ENCODE measurements at places on chromosomes 1 and 21.

DNA sequence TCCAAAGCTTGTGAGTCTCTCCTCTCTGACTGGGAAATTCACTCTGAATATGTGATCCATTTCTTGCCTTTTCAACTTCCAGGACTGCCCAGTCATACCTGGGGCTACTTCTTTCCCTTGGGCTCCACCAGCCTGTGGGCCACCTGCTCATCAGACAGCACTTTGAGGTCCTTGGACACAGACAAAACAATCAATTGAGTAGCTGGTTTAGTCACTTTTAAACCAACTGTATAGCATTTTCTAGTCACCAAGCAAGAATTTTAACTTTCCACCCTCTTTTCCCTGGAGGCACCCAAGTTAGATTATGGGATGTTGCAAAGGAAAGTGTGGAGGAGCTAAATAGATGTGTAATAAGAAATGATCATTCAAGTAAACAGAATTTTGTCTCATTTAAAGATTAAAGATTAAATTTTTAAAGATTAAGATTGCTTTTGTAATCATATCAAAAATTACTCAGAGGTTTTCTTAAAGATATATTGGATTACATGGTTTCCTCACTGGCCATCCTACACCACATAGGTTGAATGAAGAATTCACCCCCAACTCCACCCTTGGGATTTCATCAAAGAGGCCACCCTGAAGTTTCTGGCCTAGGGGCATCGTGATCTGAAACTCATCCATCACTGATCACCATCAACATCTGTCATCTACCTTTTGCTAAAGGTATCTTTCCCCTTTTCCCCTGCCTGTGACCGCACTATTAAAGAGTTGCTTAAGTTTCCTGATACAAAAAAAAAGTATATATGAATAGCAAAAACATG is 219.2 kb upstream of the NR5A2 start:
- no peak for DNase-seq

GRCh38 chr1:66342707-66343106 is 191.2 kb upstream of the SGIP1 start:
- DNase-seq = no peak

DNA sequence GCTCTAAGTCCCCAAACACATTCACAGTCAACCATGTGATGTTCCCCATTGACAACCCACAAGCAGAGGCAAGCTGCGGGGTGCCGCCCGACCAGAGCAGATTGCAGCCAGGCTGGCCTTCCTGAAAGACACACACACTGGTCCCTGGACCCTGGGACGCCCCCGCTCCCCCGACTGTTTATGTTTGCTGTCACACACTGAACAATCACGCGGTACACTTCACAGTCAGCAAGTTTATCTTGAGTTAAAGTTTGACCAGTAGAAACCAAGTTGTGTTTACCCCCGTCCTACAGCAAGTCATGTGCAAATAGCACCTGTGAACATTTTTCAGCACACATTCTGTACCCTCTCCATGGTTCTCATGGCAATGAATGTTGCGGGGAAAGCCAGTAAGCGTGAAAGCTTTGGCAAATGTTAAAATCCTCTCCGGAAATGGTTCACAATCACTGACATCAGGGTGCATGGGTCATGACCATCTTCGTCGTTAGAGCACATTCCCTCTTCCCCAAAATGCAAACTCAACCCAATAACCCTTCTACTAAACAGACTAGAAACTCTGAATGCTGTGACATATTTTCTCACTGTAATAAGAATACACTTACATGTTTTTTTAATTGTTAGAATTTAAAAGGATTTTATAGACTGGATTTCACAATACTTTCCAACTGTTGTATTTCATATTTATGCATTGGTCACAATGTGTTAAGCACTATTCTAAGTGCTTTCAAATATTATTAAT is 33.3 kb upstream of the IRF2BP2 start:
- no peak for DNase-seq

DNA sequence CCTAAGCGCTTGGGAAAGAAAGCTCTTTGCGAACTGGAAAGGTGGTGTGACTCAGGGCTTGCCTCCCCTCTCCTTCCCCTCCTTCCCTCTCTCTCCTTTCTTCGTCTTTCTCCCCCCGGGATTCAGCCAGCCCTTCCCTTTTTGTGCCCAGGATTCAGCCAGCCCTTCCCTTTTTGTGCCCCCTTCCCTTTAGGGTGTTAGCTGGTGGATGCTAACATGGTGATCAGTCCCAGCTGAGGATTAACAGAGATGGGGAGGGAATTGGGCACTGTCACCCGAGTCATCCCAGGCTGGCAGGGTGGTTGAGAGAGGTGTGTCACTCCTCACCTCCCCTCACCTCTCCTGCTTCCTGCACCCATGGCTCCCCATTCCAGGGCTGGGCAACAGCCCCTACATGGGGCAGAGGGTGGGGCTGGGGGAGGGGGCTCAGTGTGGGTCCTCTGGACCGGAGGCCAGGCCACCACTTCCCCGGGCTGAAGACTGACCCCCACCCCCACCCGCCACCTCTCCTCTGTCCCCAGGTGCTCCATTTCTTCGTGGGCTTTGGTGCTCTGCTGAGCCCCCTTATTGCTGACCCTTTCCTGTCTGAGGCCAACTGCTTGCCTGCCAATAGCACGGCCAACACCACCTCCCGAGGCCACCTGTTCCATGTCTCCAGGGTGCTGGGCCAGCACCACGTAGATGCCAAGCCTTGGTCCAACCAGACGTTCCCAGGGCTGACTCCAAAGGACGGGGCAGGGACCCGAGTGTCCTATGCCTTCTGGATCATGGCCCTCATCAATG is 51.5 kb downstream of the ELK4 start:
- DNase-seq = no peak

- DNase-seq = no peak
These were observed 39.5 kb downstream of the LRRC71 start for GRCh38 chr1:156959925-156960324.

DNA sequence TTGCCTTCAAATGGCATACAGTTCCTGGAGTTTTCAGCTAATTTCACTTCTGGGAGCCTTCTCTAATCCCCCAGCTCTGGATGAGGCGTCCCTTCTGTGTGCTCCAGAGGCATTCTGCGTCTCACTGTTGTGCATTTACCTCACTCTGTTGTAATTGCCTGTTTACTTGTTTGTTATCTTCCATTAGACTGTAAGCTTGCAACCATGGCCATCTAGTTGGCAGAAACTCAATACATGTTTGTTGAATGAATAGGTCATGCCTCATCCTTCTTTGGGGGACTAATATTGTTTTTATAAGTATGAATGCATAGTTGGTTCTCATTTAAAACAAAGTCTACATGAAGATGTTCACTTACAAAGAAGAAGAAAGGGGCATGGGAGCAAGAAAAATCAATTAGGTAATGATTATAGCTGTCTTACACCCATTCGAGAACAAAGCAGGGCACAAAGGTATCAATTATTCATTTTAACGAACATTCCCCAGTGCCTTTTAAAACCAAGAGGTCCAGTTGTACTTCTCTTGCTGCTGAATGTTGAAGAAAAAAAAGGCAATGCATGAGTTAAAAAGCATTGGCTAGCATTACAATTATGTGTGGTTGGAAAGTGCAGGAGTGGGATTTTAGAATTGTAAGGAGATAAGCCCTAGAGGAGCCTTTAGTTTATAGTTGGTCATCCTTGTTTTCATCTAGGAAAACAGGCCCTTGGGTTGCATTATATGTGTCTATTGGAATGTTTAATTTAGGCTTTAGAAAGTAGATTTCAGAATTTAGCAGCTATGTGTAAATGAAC is 6.0 kb downstream of the RGL1 start:
- no peak for DNase-seq

DNA sequence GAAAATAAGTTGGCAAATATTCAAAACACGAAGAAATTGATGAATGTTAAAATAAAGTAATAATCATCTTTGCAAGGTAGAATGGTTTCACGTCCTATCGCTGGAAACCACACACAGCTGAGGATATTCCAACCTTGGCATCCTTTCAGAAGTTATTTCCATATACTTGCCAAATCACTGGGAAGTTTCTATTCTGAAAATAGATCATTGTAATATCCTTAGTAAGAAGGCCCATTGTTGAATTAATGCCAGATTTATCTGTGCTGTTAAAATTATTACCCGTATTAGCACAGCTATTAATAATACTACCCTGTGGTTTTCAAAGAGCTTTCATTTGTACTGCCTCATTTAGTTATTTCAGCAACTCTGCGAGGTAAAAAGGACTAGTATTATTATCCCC is 81.1 kb downstream of the OLFM3 start:
- no peak for DNase-seq

DNA sequence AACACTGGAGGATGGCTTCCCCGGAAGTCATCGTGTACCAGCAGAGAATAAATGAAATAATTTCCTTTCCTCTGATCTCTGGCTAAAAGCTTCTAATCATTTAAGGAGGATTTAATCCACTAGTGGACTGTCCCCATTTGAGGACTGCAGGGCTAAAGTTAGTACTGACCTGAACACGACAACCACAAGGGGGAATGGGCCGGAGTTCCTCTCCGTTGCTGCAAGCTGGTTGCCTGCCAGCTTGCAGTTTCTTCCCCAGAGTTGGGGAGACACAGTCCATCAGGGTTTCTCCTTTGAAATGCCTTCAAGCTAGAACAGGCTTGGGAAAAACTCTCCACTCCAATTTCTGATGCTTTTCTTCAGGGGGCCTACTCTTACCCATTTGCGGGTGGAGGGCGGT is 35.5 kb upstream of the NPL start:
- DNase-seq = no peak

DNA sequence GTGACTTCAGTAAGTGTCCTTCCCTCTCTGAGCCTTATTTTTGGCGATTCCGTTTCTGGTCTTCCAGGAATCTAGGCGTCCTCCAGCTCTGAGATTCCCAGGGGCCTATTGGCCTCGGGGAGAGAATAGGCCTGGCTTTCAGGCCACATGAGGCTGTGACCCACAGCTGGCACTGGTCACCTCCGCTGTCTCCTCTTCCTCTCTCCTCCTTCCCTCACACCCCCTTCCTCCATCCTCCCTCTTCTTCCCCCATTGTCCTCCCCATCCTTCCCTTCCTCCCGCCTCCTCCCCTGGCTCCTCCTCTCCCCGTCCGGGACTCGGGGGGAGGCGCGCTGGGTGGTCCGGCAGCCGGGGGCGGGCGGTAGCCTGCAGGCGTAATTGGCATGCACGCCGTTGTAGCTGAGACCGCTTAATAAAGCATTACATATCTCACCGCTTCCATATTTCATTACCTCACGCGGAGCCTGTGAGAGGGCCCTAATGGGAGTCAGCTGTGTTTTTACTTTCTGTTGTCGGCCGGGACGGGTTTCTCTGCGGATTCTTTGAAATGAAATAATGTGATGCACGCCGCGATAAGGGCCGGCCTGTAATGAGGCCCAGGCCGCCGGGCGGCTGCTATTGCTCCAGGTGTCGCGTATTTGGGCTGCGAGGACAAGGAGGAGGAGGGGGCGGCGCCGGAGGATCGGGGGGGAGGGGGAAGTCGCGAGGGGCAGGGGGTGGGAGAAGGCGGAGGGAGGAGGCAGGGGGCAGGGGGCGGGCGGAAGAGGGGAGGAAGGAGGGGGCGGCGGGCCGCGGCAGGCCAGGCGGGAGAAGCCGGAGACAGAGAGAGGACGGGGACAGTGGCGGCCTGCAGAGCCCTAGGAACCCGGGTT is 95.3 kb downstream of the FOXD2 start:
- DNase-seq = no peak

DNA sequence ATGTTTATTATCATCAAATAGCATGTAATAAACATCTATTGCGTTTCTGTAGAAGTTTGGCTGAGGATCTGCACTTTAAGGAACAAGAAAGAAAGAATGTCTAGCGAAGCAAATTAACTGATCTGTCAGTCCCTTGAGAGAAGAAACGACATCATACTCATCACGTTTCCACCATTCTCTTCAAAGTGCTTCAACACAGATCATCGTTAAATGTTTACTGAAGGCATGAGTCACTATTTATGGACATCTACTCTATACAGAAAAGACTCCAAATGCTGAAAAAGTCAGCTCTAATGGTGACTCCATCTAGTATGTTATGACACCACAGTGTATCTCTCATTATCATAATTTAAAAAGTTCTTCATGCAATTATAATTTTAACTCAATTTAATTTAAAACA is 369.1 kb downstream of the RGS7 start:
- DNase-seq = no peak

GRCh38 chr1:206127336-206127735 is 10.1 kb upstream of the AVPR1B start:
- no peak for DNase-seq

DNA sequence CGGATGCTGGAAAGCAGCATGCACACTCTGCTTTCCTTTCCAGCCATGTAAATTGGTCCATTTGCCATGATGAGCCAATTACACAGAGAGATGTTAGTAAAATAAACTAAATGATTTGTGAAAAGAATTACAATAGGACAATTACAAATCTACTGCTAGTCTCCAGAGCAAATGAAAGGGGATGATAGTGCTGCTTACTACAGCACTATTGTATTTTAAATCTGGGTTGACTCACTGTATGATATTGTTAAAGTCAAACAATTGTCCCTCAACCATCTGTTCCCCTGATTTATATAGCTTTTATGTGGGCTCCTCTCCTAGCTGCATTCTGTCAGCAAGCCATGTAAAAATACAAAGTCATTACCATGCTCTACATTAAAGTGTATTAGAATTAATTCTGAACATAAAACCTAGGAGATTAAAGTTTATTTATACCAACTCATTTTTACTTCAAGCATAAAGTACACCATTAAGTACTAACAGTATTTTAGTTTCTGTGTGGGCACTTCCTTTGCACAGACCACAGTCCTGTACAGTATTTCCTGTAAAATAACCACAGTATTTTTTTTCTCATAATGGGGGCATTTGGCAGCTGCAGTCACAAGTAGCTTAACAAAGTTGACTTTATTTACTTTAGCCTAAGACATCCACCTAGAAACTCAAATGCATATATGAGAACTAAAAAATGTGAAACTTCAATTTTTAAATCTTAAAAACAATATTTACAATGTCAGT is 135.8 kb downstream of the VAV3 start:
- no peak for DNase-seq

DNA sequence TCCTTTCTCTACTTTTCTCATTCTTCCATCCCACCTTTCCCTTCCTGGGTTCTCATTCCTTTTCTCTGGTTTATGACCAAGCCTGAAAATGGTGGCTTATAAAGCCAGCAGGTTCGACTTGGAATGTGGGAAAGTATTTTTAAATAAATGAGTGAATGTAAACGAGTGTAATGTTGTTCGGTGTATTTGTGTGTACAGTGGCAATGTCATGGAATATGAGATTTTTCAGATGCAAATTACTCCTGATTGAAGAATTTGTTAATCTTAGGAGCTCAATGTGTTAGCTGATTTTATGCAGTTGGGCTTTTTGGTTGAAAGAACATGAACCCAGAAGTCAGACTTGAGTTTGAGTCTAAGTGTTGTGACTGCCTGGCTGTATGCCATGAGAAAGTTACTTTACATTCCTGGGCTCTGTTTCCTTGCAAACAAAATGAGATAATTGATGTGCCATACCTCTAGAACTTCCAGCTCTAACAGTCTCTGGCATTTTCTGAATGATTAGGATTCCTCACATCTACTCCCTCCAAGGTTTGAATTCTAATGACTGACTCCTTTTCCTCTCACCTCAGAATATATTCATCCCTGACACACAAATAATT is 6.6 kb downstream of the SGIP1 start:
- no peak for DNase-seq

DNA sequence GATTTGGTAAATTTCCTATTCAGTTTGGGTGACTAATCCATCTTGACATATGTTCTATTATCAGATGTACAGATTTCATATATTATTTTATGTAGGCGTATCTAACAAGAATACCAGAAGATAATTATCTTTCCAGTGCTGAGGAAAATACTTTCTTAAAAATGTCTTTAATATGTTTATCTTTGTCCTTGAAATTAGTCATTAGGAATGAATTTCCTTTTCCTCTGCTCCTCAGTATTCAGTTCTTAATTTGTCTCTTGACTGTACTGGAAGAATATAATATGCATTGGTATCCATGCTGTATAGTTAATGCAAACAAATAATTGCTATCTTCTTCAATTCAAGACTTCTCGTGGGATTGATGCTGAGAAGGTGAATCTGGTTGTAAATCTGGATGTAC is 6.6 kb downstream of the DDX20 start:
- DNase-seq = no peak
